Right hindlimb (tissue), 1 donor: ENCODE measurements at places on chromosomes 6 and 20.
A peak's percentile ranks its signal among the peaks of the same experiment; 100 is the strongest.

DNA sequence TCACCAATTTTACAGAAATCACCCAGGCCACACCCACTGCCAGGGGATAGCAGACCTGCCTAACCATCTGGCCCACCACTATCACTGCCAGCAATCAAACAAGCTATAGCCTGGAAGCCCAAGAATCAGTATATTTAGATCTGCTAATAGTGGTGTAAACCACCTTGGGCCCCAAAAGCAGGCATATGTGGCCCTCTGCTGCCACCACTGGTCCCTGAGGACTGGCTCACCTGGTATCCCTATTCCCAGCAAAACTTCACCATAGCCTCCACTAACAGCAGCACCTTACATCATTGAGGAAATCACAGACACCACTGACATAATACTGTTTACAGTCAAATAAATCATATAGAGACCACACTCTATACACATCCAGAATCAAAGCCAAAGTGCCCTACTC, 880.4 kb upstream of the MAN1A1 start:
- DNase-seq, result no peak

DNA sequence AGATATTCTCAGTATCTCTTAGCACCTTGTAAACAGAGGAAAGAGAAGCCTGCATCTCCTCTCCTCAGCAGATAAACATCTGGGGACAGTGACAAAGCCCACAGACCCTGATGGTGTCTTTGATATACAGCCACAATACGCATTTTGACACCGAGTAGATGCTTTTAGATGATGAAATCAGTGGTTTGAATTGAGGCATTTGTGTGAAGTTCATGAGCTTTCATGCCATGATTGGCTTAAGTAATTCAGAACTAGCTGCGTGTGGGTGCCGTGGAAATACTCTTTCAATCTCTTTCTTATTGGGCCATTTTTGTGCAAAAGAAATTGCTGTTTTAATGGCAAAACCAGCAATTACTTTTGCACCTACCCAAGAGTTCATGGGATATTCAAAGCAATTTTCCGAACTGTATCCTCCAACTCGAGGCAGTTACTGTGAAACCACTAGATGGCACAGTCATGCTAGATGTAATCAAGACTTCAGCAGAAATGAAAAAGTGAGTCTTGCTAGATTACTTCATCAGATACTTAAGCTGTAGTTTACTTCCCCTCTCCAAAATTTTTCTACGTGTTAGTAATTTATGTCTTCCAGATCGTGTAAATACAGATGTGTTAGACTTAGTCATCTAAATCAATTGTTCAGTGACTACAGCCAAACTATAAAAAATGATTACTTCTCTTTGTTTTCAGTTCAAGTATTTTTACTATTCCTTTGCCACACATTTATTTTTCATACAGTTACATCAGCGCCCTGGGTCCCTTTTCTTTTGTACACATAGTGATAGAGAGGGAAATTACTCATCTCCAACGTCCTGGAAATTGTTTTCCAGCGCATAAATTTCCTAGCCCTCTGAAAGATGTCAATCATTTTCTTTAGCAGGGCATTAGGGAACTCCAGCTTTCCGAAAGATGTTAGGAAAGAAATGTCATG, 49.4 kb downstream of the IYD start:
- no peak for DNase-seq

DNA sequence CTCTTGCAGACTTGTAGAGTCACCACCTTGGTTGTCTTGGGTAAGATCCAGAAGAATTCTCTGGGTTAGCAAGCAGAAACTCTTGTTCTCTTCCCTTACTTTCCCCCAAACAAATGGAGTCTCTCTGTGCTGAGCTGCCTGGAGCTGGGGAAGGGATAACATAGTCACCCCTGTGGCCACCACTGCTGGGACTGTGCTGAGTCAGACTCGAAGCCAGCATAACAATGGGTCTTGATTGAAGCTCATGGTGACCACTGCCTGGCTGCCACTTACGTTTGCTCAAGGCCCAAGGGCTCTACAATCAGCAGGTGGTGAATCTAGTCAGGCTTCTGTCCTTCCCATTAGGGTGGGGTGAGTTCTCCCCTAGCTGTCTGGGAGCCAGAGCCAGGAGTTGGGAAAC, 15.4 kb upstream of the ERVFRD-1 start:
- DNase-seq, result no peak

GRCh38 chr20:25247518-25247955, 348 bp upstream of the PYGB start:
- no peak for DNase-seq

DNA sequence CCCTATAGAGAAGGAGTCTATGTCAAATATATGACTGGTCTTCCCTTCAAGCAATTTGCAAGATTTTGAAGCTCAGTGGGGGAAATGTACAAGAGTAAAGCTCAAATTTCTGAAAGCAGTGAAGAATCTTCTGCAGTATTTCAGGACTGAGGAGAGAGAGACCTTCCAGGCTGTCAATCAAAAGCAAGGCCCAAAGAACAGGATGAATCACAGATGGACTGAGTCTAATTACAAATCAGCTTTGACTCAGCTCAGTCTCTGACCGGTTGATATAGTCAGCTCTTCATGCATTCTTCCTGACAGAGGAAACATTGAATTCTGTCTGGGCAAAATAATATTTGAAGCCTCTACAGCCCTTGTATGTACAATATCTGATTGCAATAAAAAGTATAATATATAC, 7.7 kb upstream of the HTR1B start:
- DNase-seq, result no peak

DNA sequence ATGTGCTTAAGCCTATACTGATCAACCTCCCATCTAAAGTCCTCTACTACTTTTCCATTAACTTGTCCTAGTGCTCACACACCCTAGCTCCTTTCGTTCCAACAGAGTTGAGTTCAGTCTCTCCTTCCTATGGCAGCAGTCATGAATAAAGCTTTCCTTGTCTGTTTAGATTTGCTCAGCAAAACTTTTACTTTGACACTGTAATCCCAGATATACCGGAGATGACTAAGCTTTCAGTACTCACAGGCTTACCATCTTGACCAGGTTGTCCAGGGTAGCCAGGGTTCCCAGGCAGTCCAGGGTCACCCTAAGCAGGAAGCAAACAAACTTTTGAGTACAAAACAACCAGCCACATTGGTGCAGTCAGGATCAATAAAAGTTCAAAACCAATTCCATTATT, 90.7 kb downstream of the COL21A1 start:
- no peak for DNase-seq

DNA sequence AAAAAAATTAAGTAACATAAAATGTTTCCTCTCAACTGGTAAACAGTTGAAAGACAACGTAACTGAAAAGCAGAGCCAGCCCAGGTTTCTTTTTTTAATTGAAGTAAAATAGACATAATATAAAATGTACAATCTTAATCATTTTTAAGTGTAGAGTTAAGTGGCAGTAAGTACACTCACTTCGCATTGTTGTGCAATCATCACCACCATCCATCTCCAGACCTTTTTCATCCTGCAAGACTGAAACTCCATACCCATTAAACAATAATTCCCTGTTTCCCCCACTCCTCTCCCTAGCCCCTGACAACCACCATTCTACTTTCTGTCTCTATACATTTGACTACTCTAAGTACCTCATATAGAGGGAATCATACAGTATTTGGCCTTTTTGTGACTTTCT, 395.7 kb downstream of the RNGTT start:
- no peak for DNase-seq

DNA sequence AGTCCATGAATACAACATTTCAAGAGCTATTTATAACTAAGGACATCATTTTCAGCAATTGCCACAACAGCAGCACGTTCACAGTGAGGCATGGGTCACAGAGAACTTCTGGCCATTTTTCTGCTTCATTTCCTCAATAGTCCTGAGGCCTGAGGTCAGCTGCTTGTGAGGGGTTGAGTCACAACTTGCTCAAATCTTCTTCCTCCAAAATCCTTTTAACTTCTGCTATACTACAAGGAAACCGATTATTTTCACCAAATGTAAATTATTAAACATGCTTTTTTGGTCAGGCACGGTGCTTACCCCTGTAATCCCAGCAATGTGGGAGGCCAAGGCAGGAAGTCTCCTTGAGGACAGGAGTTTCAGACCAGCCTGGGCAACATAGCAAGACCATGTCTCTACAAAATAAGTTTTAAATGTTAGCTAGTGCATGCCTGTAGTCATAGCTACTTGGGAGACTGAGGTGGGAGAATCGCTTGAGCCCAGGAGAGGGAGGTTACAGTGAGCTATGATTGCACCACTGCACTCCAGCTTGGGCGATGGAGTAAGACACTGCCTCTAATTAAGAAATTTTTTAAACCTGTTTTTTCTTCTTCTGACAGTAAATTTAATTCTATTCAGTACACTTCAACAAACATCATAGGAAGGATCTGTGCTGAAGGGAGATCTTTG, 11.1 kb upstream of the SLC16A10 start:
- DNase-seq, result no peak

DNA sequence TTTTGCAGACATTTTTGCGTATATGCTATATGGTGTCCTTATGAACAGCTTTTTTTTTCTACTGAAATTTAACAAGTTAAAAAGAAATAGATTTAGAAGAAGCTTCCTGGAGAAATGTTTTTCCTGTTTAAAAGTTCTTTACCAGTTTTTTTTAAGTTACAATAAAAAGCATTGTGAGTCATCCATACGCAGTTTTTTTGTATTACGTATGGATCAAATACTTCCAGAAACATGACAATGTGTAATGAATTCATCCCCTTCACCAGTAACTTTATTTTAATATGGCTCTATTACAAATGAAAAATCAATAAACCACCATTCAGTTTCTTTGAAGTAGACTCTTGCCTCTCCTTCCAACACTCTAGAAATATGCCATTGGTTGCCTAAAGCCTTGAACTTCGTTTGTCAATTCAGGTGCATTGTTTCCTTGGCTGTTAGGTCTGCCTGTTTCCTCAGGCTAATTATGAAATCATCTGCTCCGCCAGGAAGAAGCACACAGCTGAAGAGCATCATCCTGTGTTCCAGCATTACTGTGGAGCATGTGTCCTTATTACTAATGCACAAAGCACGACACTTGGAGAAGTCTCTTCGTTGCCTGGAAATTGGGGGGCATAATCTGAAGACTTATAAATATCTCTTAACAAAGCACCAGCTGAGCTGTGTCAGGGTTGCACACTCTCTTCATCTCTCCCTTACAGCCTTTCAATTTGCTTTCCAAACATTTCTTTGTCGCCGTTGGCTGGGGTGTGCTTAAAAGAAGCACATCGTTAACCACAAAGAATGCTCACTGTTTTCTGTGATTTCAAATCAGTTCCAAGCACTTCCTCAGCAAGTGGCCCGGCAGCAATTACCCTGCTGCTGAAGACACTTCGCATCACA, 9.6 kb downstream of the MOXD1 start:
- no peak for DNase-seq

DNA sequence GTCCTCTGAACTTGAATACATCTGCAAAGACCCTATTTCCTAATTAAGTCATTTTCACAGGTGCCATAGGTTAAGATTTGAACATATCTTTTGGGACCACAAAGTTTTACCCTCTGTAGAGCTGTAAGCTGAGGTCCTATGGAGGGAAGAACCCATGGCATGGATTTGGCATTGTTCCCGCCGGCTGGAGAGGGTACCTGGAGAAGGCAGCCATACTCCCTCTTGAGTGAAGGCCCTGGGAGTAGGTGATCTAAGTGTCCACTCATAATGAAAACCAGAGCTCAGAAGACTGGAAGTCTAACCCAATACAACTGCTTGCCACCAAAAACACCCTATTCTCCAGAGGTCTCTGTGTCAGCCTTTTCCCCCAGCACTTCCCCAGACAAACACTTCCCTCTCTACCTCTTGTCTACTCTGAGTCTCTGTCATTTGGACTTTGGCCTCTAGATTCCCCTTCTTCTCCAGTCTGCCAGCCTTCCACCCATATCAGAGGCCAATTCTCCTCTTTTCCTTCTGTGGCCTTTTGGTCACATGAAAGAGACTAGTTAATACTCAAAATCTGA, 363.9 kb downstream of the MAFB start:
- no peak for DNase-seq

DNA sequence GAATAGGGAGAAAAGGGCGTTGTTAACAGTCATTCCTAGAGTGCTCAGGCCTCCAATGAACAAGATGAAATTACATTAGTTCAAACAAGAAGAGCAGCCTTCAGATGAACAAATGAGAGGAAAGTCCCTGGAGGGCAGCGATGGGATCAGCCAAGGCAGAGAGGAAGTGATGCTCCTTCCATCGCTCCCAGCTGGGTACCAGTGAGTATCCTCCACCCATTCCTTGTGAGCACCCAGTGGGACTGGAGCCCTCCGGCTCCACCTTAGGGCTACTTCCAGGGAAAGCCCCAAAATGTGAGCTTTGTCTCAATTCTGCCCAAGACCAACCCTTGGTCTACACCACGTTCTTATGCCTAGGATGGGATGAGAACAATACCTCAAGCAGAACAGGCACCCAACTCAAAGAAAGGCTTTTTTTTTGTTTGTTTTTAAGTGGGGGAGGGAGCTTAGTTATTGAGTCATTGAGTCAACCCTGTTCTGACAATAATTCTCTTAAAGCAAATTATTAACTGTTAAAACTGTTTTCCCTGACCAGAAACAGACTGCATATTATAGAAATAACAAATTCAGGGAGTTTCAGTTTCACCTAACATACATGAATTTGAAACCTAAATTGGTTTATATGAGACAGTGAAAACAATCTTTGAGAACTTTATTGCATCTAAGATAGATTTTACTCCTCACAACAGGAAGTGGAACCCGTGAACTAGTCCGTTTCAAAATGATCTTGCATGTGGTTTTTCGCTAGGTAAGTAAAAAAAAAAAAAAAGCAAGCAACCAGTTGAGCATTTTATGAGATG, 106.9 kb downstream of the IPCEF1 start:
- no peak for DNase-seq

GRCh38 chr6:108562503-108562993, 1.8 kb downstream of the FOXO3 start:
- peak; percentile 57 for DNase-seq

GRCh38 chr6:15948930-15949900, 179.7 kb upstream of the MYLIP start:
- DNase-seq, result no peak

DNA sequence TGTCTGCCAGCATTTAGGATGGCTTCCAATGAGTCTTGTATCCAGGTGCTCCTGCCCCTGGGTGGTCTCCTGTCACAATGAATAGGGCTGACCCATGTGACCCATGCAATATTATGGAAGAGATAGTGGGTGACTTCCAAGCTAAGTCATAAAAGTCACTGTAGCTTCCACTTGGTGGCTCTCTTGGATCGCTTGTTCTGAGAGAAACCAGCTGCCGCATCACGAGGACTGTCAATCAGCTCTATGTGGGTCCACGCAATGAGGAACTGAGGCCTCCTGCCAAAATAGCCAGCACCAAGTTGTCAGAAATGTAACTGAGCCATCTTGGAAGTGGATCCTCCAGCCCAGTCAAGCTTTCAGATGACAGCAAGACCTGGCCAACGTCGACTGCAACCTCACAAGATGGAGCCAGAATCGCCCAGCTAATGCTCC, 14.9 kb upstream of the MATN4 start:
- no peak for DNase-seq
